SHP77 treated with DMSO at 0.1 percent for 48 hours (cell line): ENCODE measurements at places on chromosomes 3 and 15.

DNA sequence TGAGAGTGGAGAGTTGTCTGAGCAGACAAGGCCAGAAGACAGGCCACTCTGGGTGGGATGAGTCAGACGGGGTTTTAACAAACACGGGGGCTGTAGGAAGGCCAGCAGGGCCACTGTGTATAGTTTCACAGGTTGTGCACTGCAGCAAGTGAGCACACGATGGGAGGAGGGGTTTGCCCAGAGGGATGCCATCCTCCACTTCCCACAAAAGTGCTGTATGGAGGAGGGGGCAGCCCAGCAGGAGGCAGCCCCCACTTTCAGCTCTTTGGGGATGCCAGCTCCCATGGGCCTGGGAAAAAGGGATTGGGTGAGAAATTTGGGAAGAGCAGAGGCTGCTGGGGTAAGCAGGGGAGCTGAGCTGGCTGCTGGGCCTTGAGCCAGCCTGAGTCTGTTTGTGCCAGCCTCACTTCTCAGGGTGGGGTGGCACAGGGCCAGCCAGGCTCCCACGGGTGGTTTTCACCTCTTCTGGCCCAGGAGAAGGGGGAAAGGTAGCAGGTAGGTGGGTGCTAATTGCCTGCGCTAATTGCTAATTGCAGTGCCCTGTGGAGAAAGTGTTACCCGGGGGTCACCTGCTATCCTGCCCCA is 6.7 kb downstream of the ZBTB47 start:
- no peak for DNase-seq

- no peak for DNase-seq
These were observed 12.2 kb downstream of the MUC20 start for GRCh38 chr3:195732940-195733339.

DNA sequence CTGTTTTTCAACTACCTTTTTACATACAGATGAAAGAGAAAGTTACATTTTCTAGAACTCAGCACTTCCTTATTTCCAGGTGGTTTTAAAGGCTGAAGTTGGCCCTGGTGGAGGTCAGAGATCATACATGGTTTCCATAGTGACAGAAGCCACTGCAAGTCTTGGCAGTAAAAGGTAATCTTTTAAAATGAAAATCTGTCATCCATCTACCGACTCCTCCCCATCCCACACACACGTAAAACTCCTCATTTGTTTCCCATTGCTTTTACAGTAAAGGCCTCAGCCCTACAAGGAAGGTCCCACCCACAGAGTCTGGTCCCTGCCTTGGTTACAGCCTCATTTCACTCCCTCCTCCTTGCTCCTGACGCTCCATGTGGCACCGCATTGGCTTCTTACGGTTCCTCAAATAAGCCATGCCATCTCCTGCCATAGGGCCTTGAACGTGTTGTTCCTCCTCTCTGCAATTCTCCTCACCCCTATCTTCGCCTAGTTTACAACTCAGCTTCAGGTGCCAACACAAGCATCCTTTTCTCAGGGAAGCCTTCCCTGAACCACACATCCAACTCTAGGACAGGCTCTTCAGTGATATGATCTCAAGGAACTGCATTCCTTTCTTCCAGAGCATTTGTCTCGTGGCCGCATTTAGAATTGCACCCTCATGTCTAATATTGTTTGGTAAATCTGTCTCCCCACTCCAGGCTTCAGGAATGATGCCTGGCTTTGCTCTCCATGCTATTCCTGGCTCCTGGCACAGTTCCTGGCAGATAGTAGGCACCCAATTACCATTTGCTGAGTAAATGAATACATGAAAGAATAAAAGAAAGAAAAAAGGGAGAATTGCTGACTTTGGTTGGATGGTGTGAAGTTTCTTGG is 2.6 kb downstream of the CYP19A1 start:
- no peak for DNase-seq

DNA sequence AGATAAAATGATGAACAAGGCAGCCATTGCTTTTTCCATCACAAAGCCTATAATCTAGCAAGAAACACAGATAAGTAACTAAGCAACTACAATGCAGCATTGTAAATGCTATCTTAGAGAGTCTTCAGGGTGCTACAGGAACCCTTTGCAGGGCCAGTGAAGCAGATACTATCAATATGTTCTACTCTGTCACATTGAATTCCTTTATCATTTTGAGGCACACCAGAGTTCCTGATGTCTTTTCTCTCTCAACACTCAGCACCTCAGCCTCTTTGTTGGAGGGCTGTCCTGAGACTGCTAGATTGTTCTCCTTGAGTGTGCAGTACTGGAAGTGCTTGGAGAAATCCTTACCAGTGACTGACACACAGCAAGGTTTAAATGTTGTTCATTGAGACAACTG is 107.4 kb upstream of the MRPL3 start:
- no peak for DNase-seq

DNA sequence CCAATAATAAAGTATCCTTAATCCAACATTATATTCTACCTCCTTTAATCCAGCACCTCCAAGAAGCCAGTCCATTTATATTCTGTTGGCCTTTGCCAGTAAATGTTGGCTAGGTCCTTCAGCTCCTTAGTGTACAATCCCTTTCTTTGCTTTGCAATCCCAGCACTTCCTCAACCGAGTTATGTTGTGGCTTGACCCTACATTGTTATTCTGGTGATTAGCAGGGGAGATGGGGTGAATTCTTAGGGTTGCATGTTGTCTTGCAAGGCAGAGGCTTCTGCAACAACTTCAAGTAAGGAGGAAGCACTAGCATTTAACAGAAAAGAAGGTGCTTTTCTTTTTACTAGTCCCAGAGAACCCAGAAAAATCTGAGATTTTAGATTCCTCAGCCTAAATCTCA is 127.2 kb downstream of the CD47 start:
- DNase-seq: no peak

DNA sequence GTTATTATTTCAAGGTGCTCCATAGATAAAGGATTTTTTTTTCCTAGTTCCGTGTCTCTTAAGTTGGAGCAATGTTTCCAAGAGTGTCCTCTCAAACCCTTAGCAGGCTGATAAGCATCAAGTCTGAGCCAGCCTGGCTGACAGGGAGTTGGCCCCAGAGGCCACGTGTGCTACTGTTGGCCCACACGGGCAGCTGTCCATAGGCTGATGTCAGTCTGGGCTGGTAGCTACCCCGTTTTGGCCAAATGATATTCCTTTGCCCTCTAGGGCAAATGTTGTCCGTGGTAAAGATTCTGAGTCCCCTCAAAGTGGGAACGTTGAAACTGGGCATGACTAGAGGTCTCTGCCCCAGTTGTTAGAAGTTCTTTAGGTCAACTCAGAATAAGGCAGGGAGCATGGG is 99.4 kb downstream of the FLNB start:
- no peak for DNase-seq

DNA sequence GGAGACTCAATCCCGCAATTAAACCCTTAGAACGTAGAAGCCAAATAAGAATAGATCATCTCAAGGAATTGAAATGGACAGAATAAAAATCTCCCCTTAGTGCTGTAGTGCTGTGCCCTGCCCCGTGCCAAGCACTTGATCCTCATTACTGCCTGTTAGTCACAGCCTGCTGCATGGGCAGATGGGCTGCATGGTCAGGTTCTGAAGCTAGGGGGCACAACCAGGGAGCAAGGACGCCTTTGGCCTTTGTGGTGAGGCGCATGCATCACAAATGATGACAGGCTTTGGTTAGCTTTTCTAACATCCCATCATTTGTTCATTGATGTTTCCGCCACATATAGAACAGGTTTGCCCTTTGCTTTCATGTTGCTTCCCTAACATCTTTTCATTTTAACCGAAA is 336.3 kb upstream of the ADAMTS9 start:
- no peak for DNase-seq

DNA sequence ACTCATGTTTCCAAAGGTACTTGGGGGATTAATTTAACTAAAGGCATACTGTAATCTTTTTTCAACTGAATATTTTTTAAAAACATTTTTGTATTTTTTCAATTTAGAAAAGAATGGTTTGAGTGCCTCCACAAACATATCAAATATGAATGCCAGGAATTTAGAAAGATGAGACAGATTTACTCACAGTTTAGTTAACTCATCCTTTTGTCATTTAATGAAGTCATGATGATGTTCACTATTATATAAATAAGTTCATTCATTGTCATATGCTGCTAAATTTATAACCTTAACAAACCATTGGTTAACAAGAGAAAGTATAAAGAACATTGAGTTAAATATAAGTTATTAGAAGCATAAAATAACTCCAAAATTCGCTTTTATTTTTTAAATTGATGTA is 50.0 kb downstream of the FGF7 start:
- DNase-seq: no peak

- DNase-seq: no peak
These were observed 92.6 kb upstream of the KCNMB2 start for GRCh38 chr3:178443634-178444033.

GRCh38 chr15:96342406-96343112 is 12.1 kb downstream of the NR2F2 start:
- no peak for DNase-seq
